ENCODE measurements at places on chromosomes 11 and 22.

DNA sequence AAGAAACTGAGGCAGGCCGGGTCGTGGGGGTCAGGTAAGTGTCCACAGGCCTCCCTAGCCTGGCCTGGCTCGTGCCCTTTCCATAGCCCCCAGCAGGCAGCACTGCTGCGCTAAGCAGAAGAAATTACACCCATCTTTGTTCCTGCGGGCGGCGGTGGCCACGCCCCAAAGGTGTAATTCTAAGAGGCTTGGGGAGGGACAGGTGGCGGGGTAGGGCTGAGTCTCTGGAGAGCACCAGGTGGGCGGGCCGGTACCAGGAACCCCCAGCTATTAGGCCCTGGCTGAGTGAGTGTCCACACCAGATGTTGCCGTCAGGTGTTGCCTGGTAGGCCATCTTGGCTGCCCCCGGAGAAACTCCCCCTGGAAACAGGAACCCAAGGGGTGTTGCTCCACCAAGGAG is 12.3 kb upstream of the ARAP1 start:
- DNase-seq: no peak

DNA sequence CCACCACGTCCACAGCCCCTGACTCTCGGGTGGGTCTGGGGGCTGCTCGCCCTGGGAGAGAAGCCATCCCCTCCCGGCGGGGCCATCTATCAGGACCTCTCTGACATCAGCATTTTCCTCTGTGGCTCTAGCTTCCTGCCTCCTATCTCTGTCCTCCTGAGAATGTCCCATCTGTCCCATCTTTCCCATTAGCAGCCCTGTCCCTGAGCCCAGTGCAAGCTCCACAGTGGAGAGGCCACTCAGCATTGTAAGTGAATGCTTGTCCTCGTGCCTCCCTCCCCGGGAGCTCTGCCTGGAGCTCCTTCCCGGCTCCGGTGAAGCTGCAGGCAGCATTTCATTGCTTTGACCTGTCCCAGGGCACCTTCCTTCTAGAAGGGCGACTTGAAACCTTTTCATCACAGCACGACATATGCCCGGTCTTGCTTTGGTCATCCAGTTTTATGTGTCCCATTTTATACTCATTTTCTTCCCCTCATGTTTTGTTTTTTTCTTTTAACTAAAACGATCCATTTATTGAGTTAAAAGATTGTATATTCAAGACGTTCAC is 49.7 kb downstream of the RTN4R start:
- no peak for DNase-seq

- DNase-seq: no peak
Measured at GRCh38 chr11:95443386-95443785, 212.4 kb upstream of the SESN3 start.

- no peak for DNase-seq
Measured at GRCh38 chr11:6229911-6230310, 4.5 kb downstream of the FHIP1B start.

DNA sequence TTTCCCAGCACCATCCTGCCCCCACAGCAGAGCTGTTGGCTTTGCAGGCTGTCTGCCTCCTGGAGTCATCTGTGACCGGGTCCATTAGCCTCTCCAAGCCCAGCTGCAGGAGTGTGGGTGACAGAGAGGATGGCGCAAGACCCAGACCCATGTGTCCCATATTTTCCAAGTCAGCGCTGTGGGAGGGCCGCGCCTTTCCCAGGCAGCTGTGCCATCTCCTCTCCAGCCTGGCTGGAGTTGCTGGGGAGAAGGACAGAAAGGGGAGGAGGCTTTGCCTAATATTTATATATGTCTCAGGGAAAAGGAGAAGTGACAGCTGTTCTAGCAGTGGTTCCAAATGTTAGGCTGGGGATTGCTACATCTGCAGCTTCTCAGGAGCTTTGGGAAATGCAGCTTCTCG is 15.7 kb downstream of the DTX4 start:
- no peak for DNase-seq

- DNase-seq: peak; percentile 69
Measured at GRCh38 chr11:122108192-122108799, 7.7 kb downstream of the BLID start.

DNA sequence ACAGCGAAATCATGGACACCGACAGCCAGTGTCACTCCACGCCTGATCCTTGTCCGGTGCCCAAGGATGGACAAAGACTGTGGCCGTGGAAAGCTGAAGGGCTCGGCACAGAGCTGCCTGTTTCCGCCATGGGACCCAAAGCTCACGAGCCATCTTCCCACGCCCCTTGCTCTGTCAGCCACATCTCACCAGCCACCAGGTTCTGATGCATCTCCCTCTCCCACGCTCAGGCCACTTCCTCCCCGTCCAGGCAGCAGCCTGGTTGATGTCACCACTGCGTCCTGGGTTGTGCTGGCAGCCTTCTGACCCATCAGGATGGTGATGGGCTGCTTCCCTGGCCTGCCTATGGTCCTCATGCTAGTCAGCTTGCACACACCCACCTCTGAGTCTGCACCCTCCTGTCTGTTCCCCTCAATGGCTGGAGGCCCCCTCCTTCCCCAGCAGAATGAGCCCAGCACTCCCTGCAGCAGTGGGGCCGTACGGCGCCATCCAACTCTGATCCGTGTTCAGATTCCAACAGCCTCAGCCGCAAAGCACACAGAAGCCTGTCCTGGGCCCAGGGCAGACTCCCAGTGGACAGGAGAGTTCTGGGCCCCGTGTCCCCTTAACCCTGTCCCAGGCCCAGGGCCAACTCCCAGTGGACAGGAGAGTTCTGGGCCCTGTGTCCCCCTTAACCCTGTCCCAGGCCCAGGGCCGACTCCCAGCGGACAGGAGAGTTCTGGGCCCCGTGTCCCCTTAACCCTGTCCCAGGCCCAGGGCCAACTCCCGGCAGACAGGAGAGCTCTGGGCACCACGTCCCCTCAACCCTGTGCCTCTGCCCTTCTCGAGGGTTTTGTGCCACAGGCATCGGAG is 259.5 kb downstream of the BRD1 start:
- no peak for DNase-seq

GRCh38 chr11:32586576-32587190 is 3.1 kb downstream of the EIF3M start:
- no peak for DNase-seq

DNA sequence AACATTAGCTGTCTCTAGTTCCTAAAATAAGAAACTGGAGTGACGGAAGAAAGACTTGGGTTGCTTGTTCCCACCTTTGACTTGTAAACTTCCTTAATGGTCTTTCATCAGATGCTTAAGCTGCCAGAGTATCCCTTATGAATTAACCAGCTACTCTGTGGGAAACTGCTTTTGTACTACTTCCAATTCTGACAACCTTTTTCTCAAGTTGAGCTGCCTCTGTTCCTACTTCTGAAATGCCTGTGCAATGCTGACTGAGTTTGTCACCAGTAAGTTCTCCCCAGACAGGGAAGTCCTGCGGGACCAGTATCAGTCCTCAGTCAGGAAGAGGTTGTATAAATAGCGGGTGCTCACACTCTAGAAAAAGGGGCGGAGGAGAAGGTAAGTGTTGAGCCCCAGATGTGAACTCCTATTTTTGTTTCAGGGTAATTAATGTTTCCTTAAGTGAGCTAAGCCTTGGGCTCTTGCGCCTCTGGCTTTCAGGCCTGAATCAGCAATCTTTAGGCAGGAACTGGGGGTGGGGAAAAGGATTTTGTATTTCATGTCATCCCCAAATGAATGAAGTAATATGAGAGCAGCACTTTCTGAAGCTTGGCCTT is 67.2 kb downstream of the CECR2 start:
- no peak for DNase-seq

- no peak for DNase-seq
Measured at GRCh38 chr11:34262531-34263081, 95.2 kb downstream of the ABTB2 start.

GRCh38 chr11:57359896-57360690 is 20.9 kb downstream of the PRG3 start:
- peak; percentile 43 for DNase-seq

DNA sequence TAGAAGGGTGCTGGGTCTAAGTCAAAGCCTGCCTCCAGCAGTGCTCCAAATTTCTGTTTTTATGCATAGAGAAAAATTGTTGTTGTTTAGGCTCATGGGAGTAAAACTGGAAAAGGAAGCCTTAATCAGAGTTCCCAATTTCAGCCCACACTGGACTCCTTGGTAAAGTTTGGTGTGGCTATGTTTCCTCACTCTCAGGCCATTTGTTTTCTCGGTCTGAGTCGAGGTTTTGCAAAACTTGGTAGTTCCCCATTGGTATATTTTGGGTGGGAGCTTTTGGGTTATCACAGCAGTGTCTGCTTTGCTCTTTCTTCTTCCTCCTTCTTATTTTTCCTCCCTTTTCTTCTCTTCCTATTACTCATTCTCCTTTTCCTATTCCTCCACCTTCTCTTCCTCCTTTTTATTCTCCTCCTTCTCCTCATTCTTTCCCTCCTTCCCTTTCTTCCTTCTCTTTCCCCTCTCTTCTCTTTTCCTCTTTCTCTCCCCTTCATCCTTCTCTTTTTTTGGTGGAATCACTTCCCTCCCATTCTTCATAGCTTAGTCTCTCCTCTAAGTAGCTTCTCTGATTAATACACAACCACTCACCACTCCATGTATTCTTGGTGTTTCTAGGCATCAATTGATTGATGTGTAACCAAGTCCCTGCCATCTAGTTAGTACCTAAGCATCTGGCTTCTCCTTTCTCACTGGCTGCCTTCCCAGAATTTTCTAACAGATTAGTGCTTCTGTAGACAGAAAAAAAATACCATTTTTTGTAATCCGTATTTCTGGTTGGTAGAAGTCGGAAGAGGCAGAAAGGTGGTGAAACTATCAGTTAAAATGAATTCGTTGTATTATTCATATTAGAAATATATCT is 10.1 kb downstream of the SLC5A1 start:
- DNase-seq: no peak

- DNase-seq: no peak
Measured at GRCh38 chr11:45280449-45280848, 5.7 kb downstream of the SYT13 start.

GRCh38 chr11:68978931-68979594 is 1.7 kb downstream of the MRGPRD start:
- no peak for DNase-seq

- DNase-seq: no peak
Measured at GRCh38 chr11:125153837-125154236, 10.7 kb upstream of the PKNOX2 start.

DNA sequence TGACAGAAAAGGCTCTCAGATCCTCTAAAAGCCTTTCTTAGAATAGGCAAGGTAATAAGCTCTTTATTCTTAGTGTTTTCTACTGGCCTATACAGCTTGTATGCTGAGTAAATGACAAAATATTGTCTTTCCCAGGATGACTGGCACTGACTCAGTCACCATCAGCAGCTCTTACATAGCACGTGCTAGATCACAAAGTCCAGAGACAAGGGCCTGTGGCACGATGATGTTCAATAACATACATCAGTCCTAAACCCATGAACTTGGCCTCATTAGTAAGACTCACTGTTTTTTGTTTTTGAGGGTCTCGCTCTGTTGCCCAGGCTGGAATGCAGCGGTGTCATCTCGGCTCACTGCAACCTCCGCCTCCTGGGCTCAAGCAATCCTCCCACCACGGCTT is 42.7 kb downstream of the CELF1 start:
- DNase-seq: no peak

- DNase-seq: no peak
Measured at GRCh38 chr11:74175920-74176319, 4.8 kb downstream of the PPME1 start.

DNA sequence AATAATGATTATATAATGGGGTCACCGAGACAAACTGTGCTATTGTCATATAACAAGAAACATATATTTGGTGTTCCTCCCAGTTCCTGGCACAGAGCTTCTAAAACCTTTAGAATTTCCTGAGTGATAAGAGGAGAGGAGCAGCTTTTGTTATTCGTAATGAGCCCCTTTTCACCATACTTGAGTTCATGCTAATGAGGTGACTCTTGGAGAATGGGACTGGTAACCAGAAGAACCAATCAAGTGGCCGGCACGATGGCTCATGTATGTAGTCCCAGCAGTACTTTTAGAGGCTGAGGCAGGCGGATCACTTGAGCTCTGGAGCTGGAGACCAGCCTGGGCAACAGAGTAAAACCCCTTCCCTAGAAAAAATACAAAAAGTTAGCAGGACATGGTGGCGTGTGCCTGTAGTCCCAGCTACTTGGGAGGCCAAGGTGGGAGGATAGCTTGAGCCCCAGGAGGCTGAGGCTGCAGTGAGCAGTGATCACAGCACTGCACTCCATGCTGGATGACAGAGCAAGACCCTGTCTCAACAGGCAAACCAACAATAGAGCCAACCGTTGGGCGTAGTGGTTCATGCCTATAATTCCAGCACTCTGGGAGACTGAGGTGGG is 62.7 kb upstream of the FTH1 start:
- DNase-seq: no peak

DNA sequence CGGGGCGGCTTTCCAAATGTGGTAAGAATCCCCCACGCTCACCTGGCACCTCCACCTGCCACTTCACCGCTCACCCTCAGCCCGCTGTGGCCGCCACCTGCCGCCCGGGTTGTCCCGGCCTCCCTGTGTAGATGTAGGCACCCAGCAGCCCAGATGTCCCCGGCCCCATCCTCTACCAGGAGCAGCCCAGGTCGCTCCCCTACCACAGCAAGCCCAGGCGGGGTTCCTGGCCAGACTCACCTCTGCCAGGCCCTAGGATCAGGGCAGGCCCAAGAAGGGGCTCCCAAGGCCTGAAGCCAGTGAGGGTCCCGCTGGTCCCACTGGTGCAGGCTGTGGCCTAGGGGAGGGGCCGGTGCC is 27.4 kb downstream of the MOB2 start:
- DNase-seq: no peak

DNA sequence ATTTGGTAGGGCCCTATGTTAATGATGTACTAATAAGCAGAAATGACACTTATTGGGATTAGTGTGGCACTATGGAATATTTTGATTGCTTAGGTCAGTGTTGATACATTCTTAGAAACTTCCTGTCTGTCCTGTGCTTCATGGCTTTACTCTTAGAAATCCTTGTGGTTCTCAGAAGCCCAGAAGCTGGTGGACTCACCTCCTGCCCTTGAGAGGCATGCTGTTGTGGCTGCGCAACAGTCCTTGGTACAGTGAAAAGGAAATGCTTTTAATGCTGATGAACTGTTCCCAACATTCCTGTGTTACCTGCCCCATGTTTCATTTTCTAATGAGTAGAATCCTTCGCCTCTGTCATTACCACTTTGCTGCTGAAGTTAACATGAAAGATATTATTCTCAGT is 52.4 kb upstream of the MYO18B start:
- no peak for DNase-seq

DNA sequence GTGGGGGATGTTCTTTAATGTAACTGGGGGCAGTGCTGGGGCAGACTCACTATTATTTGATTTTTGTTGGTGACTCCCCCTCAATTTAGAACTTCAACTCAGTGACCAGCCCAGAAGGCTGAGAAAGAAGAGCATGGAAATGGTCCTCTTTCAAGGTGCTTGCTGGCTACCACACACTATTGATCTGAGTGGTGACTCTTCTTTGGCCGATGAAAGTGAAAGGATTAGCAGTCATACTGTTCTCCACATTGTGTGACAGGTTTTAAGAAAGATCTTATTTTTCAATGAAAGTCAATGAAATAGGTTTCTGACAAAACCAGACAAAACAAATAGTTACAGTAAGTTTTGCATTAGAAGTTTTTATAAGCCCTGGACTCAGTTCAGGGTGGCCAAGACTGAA is 29.9 kb downstream of the NLRP14 start:
- DNase-seq: no peak
